ENCODE measurements at places on chromosomes 13 and 19.
A peak's percentile ranks its signal among the peaks of the same experiment; 100 is the strongest.

DNA sequence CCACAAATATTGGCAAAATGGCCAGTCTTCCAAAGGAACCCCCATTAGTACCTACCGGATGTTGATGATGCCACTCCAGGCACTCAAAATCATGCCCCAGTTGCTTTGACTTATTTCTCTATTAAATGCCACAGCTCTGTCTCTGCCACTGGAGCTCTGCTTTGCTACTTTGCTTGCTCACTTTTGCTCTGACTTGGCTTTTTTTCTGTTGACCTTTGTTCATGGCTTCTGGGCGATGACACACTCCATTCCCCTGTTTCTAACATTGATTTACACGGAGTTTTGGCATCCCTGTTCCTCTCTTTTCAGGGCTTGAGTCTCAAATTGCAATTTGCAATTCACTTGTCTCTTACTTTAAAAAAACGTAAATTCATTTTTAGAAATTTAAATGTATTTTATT lies 217.1 kb upstream of the SPRY2 start:
- no peak for DNase-seq

DNA sequence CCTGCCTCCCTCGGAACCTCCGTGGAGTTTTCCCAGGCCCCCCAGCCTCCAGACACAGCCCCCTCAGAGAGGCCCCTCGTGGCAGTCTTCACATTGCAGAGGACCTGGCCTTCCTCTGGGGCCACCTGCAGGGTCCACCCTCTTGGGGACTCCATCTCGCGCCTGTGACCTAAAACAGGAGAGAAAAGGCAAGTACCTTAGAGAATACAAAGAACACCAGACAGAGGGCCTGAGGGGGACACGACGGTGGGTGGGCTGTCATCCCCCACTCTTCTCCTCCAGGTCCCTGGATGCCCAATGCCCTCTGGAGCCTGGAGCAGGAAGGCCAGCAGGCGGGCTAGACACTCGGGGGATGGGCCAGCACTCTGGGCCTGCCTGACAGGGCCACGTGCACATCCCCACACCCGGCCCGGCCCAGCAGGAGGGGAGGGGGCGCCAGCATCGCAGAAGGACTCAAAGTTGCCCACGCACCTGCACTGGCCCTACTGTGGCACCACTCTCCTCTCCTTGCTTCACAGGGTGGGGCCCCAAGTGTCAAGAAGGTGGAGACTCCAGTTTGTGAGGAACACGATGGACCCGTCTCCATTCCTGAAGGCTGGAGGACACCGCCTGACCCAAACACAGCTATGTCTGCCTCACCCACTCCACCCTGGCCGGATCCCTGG lies 4.3 kb upstream of the A1BG start:
- no peak for DNase-seq

DNA sequence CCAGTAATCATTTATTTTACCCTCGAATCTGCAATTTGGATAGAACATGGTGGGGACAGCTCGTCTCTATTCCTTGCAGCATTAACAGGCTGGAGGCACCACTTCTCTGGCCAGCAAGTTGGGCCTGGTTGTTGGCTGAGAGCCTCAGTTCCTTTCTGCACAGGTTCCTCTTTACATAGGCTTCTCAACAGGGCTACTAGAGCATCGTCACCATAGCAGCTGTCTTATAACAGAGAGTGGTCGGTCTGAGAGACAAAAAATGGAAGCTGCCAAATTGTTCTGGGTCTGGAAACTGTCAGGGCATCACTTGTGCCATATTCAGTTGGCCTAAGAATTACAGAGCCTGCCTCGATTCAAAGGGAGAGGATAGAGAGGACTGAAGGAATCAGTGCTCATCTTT lies 86.7 kb downstream of the DNAJC15 start:
- no peak for DNase-seq

GRCh38 chr13:104436555-104436954 lies 1370.3 kb upstream of the SLC10A2 start:
- DNase-seq = no peak

DNA sequence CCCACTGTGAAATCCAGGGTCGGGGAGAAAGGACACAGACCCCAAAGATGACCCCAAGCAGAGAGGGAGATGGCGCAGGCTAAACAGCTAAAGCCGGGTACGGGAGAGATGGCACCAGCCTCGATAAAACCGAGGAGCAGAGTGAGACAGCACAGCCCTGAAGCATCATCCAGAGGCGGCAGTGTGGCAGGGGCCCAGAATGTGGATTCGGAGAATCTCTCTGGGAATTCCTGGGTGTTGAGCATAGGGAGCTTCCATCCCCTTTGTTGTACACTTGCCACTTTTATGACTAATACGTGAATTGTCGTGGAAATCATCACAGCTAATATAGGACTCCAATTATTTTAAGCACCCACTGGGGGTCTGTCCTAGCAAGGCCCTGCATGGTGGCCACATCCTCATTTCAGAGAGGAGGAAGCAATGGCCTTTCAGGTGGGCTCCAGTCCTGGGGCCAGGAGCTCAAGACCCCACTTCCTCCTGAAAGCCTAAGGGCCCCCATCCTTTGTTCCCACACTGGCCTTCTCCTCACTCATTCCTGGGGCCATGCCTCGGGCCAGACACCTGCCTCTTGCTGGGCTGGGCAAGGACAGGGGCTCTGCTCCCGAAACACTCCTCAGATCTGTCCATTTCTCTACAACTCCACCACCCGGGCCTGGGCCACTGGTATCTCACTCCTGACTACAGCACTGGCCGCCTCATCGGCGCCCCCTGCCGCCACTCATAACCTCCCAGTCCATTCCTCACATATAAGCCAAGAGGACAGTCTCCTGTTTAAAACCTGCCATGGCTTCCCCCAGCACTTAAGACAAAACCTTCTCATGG lies 29.3 kb upstream of the ATP1A3 start:
- no peak for DNase-seq

DNA sequence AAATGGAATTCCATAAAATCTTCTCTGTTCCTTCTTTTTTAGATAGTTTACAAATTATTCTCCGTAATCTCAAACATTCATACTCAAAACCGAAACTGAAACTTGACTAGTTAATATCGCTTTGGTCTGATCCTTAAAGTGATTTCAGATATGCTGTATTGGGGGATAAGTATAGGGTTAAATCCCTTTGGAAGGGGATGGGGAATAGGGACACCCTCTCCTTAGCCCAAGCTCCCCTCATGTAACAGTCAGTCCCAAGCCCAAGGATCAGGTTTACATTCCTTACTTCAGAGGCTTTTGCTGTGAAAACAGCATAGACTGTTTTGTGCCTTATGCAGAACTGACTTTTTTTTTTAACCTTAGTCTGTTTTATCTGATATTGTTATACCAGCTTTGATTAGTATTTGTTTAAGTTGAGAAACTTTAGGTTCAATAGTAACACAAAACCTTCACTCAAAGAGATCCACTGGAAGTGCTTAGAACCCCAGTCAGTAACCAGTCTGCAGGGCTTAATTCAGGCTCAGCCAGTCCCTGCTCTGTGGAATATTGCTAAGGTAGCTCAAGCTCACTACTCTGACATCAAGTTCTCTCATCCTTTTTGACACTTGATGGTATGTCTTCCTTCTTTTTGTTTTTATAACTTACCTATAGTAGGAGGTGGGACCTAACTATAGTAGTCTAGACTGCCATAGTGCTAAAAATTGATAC lies 10.5 kb downstream of the CDADC1 start:
- DNase-seq = no peak

- DNase-seq = peak; percentile 3
Observed at GRCh38 chr19:33302974-33303790, 848 bp upstream of the CEBPA start.

DNA sequence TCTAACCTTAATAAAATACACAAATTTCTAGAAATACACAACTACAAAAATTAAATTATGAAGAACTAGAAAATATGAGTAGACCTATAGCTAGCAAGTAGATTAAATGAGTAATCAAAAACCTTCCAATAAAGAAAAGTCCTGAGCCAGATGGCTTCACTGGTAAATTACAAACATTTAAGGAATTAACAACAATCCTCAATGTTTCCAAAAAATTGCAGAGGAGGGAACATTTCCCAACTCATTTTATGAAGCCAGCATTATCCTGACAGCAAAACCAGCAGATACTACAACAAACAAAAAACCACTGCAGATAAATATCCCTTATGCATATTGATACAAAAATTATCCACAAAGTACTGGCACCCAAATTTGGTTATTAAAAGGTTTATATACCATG lies 230.9 kb downstream of the COG6 start:
- DNase-seq = no peak

GRCh38 chr13:24016046-24016445 lies 118.7 kb upstream of the C1QTNF9B start:
- no peak for DNase-seq

GRCh38 chr19:33830264-33830663 lies 33.6 kb downstream of the KCTD15 start:
- no peak for DNase-seq

DNA sequence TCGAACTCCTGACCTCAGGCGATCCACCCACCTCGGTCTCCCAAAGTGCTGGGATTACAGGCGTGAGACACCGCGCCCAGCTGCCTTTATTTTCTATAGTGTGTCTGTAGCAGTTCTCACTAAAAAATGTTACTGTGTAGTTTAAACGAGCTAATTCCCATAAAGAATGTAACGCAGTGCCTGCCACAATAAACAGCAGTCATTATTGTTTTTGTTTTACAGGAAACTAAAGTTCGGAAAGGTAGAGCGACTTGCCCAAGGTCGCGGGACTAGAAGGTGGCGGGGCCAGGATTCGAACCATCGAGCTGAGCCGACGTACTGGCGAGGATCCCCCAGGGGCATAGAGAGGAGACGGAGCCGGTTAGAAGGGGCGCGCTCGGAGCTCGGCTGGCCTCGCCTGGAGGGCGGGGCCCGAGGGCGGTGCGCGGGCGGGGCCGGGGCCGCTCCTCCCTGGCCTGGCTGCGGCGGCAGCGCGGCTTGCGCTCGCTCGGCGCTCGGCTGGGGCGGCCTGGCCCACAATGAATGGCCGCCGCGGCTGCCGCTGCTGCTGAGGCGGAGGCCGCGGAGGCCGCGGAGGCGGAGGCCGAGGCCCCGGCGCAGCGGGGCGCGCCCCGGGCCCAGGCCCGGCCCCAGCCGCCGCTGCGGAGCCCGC lies at the start of gene NACC1:
NACC1 (plus strand) TSS at position 493 of the 652 bp plus-strand sequence. CDS start 16,944 bp downstream, outside the sequence.
- no peak for DNase-seq

- no peak for DNase-seq
Observed at GRCh38 chr19:42919757-42920079, 2.0 kb upstream of the PSG6 start.

DNA sequence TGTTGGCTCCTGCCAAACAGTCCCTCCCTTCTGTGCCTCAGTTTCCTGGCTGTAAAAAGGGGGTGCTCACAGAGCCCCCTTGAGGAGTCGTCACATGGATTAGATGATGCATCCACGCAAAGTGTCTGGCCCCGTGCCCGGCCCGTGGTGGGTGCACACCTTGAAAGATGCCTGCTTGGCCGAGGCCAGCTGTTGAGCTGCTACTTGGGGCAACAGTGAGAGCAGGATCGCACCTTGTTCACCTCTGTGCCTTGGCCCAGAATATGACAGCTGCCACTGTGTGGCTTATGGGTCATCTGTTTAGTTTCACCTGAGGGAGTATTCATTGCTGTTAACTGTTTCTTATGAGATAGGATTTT lies 17.7 kb downstream of the CRTC1 start:
- DNase-seq = no peak

- DNase-seq = no peak
Observed at GRCh38 chr19:4620675-4621074, 18.6 kb upstream of the TNFAIP8L1 start.

DNA sequence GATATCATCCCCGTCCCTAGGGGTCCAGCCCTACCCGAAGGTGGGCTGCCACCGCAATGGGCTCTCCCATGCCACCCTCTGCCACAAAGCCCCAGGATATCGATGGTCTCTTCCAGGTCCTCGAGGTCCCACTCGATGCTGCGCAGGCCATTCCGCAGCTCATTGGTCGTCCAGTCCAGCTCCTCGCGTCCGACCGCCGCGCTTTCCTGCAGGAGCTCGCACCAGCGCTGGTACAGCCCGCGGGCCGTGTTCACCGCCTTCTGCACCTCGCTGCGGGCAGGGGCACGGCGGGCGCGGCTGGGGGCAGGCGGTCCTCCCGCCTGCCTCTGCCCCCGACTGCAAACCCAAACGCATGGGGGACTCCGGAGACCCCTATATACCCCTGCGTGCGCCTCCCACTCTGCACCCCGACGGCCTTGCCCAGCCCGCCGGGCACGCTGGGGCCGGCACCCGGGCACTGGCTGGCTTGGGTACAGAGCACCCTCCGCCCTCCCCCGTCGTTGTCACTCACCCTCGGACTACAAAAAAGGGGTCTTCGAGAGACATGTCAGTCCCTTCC lies 468 bp downstream of the STX10 start:
- no peak for DNase-seq

GRCh38 chr19:29855741-29856500 lies 44.1 kb downstream of the CCNE1 start:
- DNase-seq = no peak

GRCh38 chr13:113723410-113724015 lies 35.5 kb upstream of the TMEM255B start:
- DNase-seq = no peak

- DNase-seq = no peak
Observed at GRCh38 chr19:18441804-18442788, 4.2 kb upstream of the ISYNA1 start.

DNA sequence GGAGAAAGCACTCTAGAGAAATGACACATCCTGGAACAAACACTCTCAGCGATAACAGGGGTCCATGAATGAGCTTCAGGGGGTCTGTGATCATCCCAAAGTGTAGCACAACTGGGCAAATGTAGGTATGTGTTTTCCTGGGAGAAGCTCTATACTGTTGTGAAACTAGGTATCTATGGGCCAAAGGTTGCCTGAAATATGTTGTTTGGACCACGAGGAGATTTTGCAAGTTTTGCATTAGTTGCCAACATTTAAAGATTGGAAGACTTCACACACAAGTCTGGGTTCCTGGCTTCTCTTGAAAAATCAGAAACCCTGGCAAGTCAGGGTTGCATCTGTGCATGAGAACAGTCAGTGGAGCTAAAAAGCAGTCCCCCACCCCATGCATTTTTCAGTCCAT lies 26.7 kb upstream of the POU2F2 start:
- no peak for DNase-seq

GRCh38 chr13:38850868-38851626 lies 139.6 kb downstream of the STOML3 start:
- no peak for DNase-seq

- no peak for DNase-seq
Observed at GRCh38 chr13:50645092-50645491, 198.4 kb downstream of the DLEU7 start.

- no peak for DNase-seq
Observed at GRCh38 chr13:100019780-100020356, 38.3 kb downstream of the ZIC2 start.

DNA sequence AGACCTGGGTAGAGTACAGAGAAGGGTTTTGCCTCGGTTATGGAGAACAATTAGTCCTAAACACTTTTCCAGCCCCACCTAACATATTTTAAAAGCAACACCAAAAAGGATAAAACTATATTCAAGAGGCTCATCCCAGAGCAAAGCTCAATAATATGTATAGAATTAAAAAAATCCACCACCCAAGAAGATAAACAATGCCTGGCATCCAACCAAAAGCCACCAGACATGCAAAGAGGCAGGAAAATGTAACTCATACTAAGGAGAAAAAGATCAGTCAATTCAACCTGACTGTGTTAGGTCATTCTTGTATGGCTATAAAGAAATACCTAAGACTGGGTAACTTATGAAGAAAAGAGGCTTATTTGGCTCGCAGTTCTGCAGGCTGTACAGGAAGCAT lies 39.3 kb downstream of the FGF9 start:
- no peak for DNase-seq
